ENCODE measurements at places on chromosomes 1 and 21.

- peak; percentile 74 for DNase-seq
Observed at GRCh38 chr1:243471754-243472745, 216.2 kb downstream of the SDCCAG8 start.

- no peak for DNase-seq
Observed at GRCh38 chr1:112870887-112871646, 84.9 kb downstream of the SLC16A1 start.

DNA sequence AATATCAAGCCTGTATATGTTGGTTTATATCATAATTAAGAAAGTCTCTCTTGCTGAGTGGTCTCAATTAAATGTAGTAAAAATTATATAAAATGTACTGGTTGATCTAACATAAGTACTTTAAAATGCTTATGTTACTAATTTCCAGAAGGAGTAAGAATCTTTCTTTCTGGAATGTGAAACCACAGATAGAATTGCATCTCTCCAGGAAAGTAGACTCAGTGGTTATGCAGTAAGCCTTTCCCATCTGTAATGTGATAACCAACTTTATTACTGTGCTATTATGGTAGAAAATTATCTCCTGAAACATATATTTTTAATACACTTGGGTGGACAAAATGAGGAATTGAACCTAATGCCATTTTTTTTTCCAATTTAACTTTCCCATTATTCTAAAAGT, 8.9 kb upstream of the RALGPS2 start:
- no peak for DNase-seq

- peak; percentile 26 for DNase-seq
Observed at GRCh38 chr21:36255663-36256062, 64.3 kb upstream of the MORC3 start.

DNA sequence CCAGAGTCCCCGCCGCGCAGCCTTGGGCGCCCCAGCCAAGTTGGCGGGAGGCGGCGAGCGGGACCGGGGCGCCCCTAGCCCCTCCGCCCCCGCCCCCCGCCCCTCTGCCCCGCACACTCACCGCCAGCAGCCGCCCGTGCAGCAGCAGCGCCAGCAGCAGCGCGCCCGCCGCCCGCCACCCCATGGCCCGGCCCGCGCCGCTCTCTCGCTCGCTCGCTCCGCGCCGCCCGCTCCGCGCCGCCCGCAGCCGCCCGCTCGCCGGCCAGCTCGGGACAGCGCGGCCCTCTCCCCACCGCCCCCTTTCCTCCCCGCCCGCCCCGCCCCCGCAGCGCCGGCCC, at the start of gene HSPG2:
HSPG2 (minus strand) TSS at position 277 of the 338 bp plus-strand sequence; CDS start at position 184, 93 bp downstream.
- no peak for DNase-seq

DNA sequence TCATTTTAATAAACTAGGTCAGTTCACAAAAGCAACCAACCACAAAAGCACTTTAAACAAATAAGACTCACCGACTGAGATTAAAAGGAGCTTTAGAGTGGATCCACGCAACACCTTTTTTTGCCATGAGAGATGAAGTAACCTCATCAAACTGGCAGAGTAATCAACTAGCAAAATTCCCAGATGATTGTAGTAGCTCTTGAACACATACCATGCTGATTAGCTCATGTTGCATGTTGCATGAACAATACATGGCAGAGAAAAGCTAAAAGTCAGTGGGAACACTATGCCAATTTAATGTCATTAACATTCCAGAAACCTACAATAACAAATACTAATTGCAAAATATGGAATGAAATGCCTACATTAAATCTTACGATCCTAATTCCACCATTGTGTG, 4.1 kb downstream of the WARS2 start:
- DNase-seq, result no peak

GRCh38 chr21:45324489-45325205, 37.0 kb upstream of the POFUT2 start:
- no peak for DNase-seq

- DNase-seq, result no peak
Observed at GRCh38 chr1:192958871-192959270, 100.3 kb downstream of the UCHL5 start.
